AML-193 (cell line): ENCODE measurements at places on chromosomes 16 and 17.

DNA sequence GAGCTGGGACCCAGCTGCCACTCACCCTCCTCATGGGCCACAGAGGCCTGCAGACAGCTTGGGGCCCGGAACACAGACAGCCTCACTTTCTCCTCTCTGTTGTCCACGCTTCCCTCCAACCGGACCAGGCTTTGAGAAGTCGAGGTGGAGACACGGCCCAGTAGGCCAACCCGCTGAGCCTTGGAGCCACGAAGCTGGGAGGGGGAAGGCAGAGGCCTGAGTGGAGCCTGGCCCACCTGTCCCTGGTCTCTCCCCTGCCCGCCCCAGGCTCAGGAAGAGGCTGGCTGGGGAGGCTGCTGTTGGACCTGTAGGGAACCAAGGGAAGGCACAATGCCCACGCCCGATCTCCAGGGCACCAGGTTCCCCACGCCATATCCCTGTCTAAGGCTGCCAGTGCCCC lies 48.1 kb downstream of the RMI2 start:
- DNase-seq: no peak

GRCh38 chr17:61076621-61077031 lies 323.0 kb upstream of the TBX2 start:
- no peak for DNase-seq

DNA sequence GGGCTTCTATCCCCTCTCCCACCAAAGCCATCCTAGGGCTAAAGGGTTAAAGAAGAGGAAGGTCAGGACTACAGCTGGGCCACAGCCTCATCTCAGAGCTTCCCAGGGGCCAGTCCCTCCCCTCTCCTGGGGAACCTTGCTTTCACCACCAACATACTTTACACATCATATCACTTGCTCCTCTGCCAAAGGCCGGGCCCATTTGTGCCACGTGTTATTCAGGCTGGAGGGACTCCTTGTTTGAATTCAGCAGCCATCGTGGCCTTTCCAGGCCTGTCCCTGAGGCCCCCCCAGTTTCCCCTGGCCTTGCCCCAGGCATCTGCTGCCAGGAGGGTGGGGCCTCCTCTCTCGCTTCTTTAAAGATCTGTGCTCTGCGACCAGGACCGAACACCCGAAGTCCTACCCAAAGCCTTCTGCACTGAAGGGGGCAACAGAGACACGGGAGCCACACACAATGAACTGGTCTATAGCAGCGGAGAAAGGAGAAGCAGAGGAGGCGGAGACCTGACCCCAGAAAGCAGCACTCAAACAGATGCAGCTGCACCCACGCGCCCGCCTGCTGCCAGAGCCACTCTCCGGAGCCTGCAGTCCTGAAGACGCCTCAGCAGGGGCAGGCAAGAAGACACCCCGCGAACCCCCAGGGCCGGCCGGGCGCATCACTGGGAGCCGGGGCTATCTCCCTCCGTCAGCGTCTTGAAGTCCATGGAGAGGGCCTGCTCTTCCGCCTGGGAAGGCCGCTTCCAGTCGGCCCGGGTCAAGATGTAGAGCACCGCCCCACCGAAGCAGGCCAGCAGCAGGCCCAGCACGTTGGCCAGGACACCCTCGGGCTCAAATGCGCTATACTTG lies 12.1 kb downstream of the CYB561 start:
- no peak for DNase-seq

GRCh38 chr17:74361230-74362068 lies at the start of gene BTBD17:
TSS of gene BTBD17 (minus strand) at chr17:74361868. CDS start at chr17:74361819, 49 bp downstream.
- DNase-seq: no peak

GRCh38 chr17:42337442-42337841 lies 49.1 kb downstream of the STAT5A start:
- no peak for DNase-seq

DNA sequence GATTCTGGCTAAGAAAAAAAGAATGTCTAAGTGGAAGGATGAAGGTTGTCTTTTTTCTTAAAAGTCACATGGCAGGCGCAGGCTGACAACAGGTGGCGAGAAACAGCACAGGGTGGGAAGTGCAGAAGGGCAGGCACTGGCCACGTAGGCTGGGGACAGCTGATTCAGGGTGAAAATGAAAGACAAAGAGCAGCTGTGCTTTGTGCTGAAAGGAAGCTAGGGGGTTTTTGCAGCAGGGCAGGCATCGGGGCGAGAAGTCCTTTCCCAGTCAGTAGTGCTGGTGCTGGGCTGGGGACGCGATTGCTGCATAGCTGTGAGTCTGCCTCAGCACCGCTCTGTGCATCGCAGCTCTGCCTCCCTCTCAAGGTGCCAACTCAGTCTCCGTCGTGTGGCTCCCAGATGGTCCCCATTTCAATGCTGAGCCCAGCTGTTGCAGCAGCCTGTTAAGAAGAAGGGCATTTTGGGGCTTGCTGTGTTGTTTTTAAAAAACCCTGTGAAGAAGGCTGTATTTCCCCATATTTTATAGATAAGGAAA lies 183.1 kb upstream of the CCL2 start:
- no peak for DNase-seq

DNA sequence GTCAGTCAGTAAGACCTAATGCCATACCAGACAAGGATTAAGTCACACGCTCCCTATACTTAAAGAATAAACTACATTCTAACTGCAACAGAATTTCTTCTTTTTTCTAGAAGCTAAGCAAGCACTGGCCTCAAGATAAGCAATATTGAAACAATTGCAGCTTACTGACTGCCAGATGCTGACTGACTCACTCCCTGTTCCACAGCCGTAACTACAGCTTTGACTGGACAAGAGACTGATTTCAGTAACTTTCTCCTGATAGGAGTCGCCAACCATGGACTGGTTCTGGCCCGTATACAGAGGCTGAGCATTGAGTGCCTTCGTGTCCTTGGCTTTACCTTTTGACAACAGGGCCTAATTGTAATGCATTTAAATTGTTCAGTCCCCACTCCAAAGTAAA lies 67.9 kb downstream of the TRIM37 start:
- DNase-seq: no peak
